ENCODE measurements at places on chromosomes 11 and 22. TPM values are rescaled to one million over a fixed set of nuclear protein-coding genes. Genes with fewer than 3 reads are reported as not detected.

DNA sequence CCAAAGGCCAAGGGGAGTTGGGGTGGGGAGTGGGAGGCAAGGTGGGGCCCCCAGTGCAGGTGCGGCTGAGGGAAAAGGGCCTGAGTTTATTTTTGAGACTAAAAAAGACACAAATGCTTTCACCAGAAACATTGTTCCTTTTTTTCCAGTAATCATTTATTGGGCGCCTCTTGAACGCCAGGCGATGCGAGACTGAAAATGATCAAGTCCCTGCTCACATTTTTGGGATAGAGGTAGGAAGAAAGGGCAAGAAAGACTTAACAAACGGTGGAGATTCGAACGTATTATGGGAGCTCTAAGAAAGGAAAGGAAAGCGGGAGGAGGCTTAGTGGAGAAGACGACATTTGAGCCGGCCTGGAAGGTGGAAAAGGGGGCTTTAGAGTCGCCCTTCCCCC is 796 bp upstream of the SF3B2 start:
- H3K27ac ChIP-seq: peak overlapping the region; percentile 99
- no peaks in the 10 kb centered on the region for H3K27me3 ChIP-seq
- peak overlapping the region; percentile 100 for H3K4me3 ChIP-seq
- H3K4me1 ChIP-seq: peaks cover 46% of the 10 kb centered on the region
- peaks cover 20% of the 10 kb centered on the region for H3K36me3 ChIP-seq
- no peak for DNase-seq

RIN1 gene
- 23.6 TPM for total RNA-seq

- no peak overlapping the region for H3K4me3 ChIP-seq
- DNase-seq: no peak
- no peaks in the 10 kb centered on the region for H3K36me3 ChIP-seq
- H3K27ac ChIP-seq: no peak overlapping the region
- H3K27me3 ChIP-seq: peaks cover 51% of the 10 kb centered on the region
- H3K4me1 ChIP-seq: peaks cover 7% of the 10 kb centered on the region
These were observed 15.0 kb downstream of the ANO1 start for GRCh38 chr11:70092959-70093715.

- no peaks in the 10 kb centered on the region for H3K27me3 ChIP-seq
- H3K4me1 ChIP-seq: no peaks in the 10 kb centered on the region
- peaks cover 29% of the 10 kb centered on the region for H3K36me3 ChIP-seq
These were observed 11.6 kb upstream of the CKAP5 start for GRCh38 chr11:46857666-46858065.

GRCh38 chr22:46635756-46636155 is 15.6 kb downstream of the GRAMD4 start:
- peaks cover 2% of the 10 kb centered on the region for H3K36me3 ChIP-seq
- H3K4me3 ChIP-seq: no peak overlapping the region
- no peaks in the 10 kb centered on the region for H3K27me3 ChIP-seq
- DNase-seq: no peak
- H3K27ac ChIP-seq: no peak overlapping the region

- no peak overlapping the region for H3K27ac ChIP-seq
- H3K4me3 ChIP-seq: no peak overlapping the region
- H3K4me1 ChIP-seq: peaks cover 2% of the 10 kb centered on the region
- DNase-seq: peak; percentile 66
- H3K36me3 ChIP-seq: no peaks in the 10 kb centered on the region
These were observed 339.1 kb upstream of the B3GAT1 start for GRCh38 chr11:134751031-134751585.

FGF3 gene
- total RNA-seq: 2.5 TPM

DNA sequence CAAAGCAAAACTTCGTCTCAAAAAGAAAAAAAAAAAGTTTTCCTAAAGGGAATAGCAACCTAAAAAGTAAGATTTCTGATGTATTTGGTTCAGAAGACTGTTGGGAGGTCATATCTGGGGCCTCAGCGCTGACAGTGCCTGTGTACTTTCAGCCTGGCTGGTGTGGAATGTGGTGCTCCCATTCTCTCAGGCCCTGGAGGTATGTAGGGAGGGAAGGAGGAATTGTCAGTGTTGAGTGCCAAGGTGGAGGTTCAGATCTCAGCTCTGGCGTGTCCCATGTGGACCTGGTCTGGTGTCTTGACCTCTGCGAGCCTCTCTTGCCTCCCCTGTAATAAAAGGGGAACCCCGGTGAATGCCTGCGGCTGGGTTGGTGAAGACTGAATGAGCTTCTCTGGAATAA is 22.4 kb downstream of the PRR5 start:
- H3K4me3 ChIP-seq: no peak overlapping the region
- no peak overlapping the region for H3K27ac ChIP-seq
- no peak for DNase-seq
- H3K27me3 ChIP-seq: no peaks in the 10 kb centered on the region
- H3K36me3 ChIP-seq: peaks cover 6% of the 10 kb centered on the region

GRCh38 chr11:71309181-71309580 is 56.8 kb upstream of the SHANK2 start:
- DNase-seq: no peak
- no peaks in the 10 kb centered on the region for H3K36me3 ChIP-seq
- no peak overlapping the region for H3K27ac ChIP-seq
- no peak overlapping the region for H3K4me3 ChIP-seq

- H3K27me3 ChIP-seq: no peaks in the 10 kb centered on the region
- no peak overlapping the region for H3K27ac ChIP-seq
- H3K36me3 ChIP-seq: no peaks in the 10 kb centered on the region
- H3K4me1 ChIP-seq: no peaks in the 10 kb centered on the region
- H3K4me3 ChIP-seq: no peak overlapping the region
- DNase-seq: no peak
These were observed 237.2 kb downstream of the LRRC4C start for GRCh38 chr11:41222236-41222635.

GRCh38 chr11:61534933-61535839 is 26.6 kb downstream of the LRRC10B start:
- no peak overlapping the region for H3K27ac ChIP-seq
- H3K27me3 ChIP-seq: peaks cover 29% of the 10 kb centered on the region
- H3K36me3 ChIP-seq: no peaks in the 10 kb centered on the region
- H3K4me3 ChIP-seq: no peak overlapping the region
- DNase-seq: no peak

GP1BB gene
- total RNA-seq: 28.6 TPM

- H3K27me3 ChIP-seq: peaks cover 34% of the 10 kb centered on the region
- peaks cover 18% of the 10 kb centered on the region for H3K4me1 ChIP-seq
- peak within 1 kb of the TSS; percentile 65 for H3K4me3 ChIP-seq
- DNase-seq: peak; percentile 93
- no peaks in the 10 kb centered on the region for H3K36me3 ChIP-seq
- no peak within 1 kb of the TSS for H3K27ac ChIP-seq
These were observed at the start of gene ANO3 for GRCh38 chr11:26331911-26332571. ANO3 (plus strand) TSS chr11:26332130; CDS start chr11:26332276, 146 bp downstream.

- H3K27ac ChIP-seq: peak overlapping the region; percentile 99
- H3K4me3 ChIP-seq: peak overlapping the region; percentile 90
- H3K4me1 ChIP-seq: peaks cover 52% of the 10 kb centered on the region
- peaks cover 32% of the 10 kb centered on the region for H3K36me3 ChIP-seq
- H3K27me3 ChIP-seq: no peaks in the 10 kb centered on the region
These were observed 432 bp downstream of the TNKS1BP1 start for GRCh38 chr11:57324154-57324885.

DNA sequence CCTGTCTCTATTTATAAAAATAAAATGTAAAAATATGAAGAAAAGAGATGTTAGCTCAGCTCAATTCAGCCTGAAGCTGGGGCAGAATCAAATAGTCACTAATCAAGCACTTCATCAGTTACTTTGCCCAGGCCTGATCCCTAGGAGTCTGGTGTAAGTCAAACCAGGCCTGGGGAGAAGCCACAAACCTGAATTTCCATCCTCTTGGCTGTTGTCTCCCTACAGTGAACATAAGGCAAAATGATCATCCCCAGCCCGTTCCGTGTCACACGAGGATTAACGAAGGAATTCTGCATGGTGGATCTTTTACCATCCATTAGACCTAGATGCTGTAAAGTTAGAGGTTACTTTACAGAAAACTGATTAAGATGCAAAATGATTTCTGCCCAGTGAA is 6.5 kb upstream of the NAALADL1 start:
- no peaks in the 10 kb centered on the region for H3K4me1 ChIP-seq
- H3K4me3 ChIP-seq: no peak overlapping the region
- DNase-seq: no peak
- no peaks in the 10 kb centered on the region for H3K27me3 ChIP-seq

MTMR3 gene
- 42.5 TPM for total RNA-seq

GRCh38 chr22:30547188-30547587 is 647 bp upstream of the SEC14L6 start:
- H3K27ac ChIP-seq: no peak overlapping the region
- no peak for DNase-seq
- peaks cover 4% of the 10 kb centered on the region for H3K4me1 ChIP-seq
- H3K4me3 ChIP-seq: no peak overlapping the region
- no peaks in the 10 kb centered on the region for H3K36me3 ChIP-seq

- peaks cover 16% of the 10 kb centered on the region for H3K36me3 ChIP-seq
- H3K4me3 ChIP-seq: no peak overlapping the region
- H3K27me3 ChIP-seq: no peaks in the 10 kb centered on the region
These were observed 11.1 kb downstream of the PLCB3 start for GRCh38 chr11:64262271-64263002.

APIP gene
- 21.3 TPM for total RNA-seq

DNA sequence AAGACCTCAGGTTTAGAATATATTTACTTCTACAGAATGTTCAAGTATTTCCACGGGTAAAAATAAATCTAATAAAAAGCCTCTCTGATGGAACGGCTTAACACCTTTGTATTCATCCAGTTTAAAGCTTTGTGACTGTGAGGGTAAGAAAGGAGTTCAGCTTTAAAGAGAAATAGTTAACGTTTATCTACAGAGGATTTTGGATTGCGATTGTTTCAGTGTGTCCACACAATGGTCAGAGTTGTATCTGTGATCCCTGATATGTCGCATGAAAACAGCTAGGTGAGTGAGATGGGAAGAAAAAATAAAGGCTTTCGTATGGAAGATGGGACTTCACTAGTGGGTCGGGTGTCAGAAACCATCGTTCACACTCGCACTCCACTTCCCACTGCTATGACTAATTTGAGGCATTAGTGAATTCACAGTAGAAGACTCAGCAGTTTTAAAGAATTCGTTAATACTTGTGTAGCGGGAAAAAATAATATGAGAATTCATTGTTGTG is 1.6 kb downstream of the APLP2 start:
- H3K4me1 ChIP-seq: peaks cover 31% of the 10 kb centered on the region
- DNase-seq: no peak
- peak overlapping the region; percentile 84 for H3K4me3 ChIP-seq
- no peaks in the 10 kb centered on the region for H3K36me3 ChIP-seq
- no peaks in the 10 kb centered on the region for H3K27me3 ChIP-seq

DNA sequence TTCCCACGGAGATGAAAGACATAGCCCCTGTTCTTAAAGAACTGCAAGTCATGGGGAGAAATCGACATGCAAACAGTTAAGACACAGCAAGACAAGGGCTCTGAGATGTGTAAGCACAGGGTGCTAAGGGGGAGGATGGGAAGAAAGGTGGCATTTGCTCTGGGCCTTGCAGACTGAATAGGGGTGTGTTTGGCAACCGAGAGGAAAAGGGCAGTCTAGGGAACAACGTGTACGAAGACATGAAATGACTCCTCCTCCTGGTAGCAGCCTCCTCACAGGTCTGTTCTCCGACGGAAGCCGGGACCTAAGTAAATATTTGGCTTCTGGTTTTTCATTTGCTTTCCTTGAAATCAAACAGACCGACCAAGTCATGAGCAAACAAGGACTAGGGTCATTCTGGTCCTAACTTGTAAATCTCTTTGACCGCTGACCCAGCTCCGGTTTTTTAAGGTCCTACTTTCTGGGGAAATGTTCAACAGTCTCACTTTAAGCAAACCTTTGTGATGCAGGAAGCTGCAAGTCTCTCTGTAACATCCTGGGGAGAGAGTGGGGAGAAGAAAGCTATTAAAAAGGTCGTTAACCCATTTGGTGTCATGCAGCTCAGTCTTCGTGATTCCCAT is 19.7 kb downstream of the NNMT start:
- peaks cover 11% of the 10 kb centered on the region for H3K27me3 ChIP-seq
- no peak for DNase-seq
- H3K36me3 ChIP-seq: peaks cover 6% of the 10 kb centered on the region
- no peak overlapping the region for H3K4me3 ChIP-seq

DNA sequence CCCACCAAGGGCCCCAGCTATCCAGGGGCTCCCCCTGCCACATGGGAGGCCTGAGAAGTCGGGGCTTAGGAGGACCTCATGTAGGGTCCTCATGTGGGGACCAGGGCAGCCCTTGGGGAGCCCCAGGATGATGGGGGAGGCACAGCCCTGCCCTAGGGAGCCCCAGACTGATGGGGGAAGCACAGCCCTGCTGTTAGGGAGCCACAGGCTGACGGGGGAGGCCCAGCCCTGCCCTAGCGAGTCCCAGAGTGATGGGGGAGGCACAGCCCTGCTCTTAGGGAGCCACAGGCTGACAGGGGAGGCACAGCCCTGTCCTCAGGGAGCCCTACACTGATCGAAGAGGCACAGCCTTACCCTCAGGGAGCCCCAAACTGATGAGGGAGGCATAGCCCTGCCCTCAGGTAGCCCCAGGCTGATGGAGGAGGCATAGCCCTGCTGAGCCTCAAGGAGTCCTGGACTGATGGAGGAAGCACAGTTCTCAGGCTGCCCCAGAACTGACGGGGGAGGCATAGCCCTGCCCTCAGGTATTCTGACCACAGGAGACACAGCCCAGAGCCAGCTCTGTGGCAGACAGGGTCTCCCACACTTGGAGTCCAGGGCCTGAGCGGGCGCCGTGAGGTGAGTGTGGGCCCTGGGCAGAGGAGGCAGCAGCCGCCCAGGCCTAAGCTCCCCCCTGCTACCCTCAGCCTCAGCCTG is 10.8 kb downstream of the PRR33 start:
- no peaks in the 10 kb centered on the region for H3K27me3 ChIP-seq
- peak overlapping the region; percentile 95 for H3K27ac ChIP-seq
- H3K36me3 ChIP-seq: no peaks in the 10 kb centered on the region
- DNase-seq: no peak
- H3K4me1 ChIP-seq: peaks cover 29% of the 10 kb centered on the region

DNA sequence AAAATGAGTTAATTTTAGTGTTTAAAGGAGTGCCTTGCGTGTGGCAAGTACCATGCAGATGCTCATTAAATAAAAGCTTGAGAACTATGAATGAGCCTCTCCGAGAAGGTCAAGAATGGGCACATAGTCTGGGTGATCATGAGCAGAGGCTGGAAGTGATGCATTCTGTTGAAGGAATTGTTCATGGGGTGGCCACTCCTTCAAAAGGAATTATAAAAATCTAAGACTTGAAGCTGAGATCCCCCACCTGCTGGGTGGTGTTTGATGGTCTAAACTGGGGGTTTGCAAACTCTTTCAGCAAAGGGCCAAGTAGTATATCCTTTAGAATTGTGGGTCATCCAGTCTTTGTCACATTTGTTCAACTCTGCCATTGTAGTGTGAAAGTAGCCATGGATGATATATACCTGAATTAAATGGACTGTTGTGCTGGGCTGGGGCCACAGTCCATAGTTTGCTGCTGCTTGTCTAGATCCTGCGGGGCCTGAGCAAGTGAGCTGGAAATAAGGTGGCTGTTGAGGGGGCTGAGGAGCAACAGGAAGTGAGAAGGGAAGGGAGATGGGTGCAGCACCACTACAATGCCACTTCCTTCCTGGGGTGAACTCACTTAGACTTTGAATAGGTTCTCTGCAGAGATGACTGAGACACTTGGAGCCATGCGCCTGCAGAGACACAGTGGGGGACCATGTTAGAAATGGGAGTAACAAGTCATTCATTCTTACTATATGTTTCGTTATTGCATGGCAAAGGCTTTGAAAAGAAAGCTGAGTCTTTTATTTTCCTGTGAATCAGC is 179.0 kb downstream of the SNX19 start:
- no peak overlapping the region for H3K4me3 ChIP-seq
- H3K4me1 ChIP-seq: peaks cover 26% of the 10 kb centered on the region
- no peak for DNase-seq
- H3K27ac ChIP-seq: peak overlapping the region; percentile 78
- peaks cover 18% of the 10 kb centered on the region for H3K36me3 ChIP-seq
- no peaks in the 10 kb centered on the region for H3K27me3 ChIP-seq
